Gastroesophageal sphincter (tissue), 4 donors: ENCODE measurements at places on chromosomes 2 and 18. TPM values are rescaled to one million over a fixed set of nuclear protein-coding genes. Genes with fewer than 3 reads are reported as not detected.

- no peak for ATAC-seq
These were observed 112.5 kb upstream of the GPC1 start for GRCh38 chr2:240322991-240323390.

RAMP1 gene
- total RNA-seq = 260 TPM

DNA sequence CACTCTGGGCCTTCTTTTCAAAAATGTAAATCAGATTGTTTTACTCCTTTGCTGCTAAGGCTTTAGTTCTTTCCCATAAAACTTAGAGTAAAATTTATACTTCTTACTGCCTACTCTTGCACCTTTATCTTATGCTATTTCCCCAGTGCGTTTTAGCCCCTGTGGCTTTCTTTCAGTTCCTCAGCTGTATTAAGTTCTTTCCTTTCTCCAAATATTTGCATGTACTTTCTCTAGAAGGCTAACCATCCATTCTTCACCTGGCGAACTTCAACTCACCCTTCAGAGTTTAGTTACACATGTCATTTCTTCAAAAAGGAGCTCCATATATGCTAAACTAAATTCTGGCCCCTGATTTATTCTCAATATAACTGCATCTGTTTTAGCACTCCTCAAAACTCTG lies 160.7 kb downstream of the FSHR start:
- no peak for ATAC-seq

- ATAC-seq = peak; percentile 23
These were observed 69.5 kb downstream of the HNRNPLL start for GRCh38 chr2:38533180-38533579.

DNA sequence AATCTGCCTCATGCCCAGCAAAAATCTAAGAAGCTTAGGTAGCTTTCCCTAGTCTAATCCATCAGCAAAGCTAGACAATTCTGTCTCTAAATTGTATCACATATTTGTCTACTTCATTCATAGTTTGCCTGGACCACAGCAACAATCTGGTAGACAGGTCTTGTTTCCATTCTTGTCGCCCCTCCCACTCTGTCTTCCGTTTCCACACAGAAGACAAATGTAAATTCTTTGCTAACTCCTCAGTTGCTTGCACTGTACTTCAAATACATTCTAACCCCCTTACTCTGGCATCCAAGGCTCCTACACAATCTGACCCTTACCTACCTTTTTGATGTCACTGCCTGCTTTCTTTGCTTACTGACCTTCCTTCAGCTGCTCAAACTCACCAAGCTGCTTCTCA lies 40.1 kb downstream of the THUMPD2 start:
- no peak for ATAC-seq

DNA sequence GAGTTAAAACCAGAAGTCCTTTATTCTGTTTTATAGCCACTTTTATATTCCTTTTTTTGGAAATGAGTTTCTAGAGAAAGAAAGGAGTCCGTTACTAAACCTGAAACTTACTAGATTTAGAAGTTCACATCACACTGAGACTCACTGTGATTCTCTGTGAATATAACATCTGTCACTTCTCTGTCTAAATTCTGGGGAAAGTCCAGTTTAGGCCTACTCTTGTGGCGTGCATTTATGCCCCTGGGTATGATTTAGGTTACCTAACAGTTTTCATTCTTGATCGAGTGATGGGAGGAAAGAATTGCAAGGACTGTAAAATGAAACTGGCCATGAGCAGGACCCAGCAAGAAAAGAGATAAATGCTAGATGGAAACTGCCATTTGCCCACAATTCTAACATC lies 449.6 kb downstream of the SPAG16 start:
- no peak for ATAC-seq

GRCh38 chr18:55844382-55844781 lies 256.4 kb upstream of the TCF4 start:
- ATAC-seq = no peak

GRCh38 chr2:148167241-148167766 lies 146.4 kb downstream of the MBD5 start:
- no peak for ATAC-seq

GRCh38 chr2:202763916-202764315 lies 107.7 kb downstream of the ICA1L start:
- ATAC-seq = no peak

DNA sequence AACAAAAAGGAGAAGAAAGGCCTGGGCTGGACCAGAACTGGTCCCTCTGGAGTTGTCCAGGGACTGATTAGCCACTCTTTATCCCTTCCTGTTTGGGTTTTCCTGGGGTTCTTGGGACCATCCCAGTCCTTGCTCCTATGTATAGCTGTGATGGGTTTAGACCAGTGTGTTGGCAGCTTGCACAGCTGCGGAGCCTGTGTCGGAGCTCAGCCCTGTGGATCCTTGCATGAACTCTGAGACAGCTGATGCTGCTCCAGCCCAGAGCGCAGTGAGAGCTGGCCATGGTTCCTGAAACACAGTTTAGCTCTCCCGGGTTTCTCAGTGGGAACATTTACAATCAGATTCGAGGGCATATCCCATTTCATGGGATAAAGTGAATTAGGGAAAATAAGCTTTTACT lies 16.9 kb downstream of the IMPA2 start:
- peak; percentile 35 for ATAC-seq

DNA sequence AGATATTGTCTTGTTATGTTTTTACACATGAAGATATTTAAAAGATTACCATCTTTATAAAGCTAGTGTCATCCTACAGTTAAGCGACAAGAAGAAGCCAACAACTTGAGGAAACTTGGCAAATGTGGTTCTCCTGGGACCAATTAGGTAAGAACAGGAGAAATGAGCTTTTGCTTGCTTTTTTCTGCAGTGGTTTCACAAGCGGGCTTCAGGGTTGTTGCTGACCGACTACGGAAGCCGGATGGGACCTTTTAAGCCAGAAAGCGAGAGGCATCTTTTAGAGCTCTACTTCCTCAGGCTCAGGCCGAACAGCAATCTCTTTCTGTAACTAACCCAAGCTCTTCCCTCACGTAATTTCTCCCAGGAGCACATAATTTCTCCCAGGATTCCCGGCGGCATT lies 256.5 kb downstream of the CNTNAP5 start:
- no peak for ATAC-seq

HOXD12 gene
- total RNA-seq = not detected

DNA sequence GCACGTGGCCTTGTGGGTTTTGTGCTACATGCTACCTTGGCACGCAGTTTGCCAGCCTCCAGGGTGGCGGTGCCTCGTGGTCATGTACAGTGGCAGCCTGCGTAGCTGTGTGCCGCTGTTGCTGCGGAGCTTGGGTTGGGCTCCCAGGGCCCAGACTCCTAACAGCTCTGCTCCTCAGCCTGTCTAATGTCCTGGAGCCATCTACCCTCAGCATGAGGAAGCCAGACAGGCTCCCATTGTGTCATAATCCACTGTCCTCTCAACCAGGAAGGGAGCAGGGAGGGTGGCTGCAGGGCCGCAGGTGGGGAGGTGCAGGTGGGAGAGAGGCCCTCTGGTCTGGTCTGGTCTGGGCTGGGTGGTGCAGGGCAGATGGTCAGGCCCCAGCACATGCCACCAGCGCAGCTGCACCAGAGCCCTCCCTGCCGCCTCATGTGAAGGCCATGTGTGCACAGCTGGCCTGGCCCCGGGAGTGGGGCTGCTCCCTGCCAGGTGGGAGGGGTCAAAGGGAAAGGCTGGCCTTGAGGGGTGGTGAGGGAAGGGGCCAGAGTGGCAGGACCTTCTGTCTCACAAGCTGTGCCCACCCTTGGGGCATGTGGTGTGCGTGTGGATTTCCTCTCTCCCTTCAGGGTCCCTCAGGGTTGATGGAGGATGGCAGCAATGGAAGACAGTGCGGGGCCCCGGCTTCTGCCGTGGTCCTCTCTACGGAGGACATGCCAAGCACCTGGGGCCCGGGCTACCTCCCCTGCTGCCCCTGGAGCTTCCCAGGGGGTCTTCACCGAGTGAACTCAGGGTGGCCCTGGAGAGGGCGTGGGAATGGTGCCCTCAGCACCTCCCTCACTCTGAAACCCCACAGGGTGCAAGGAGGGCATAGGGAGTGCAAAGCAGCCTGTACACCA lies 4.8 kb downstream of the ATOH8 start:
- no peak for ATAC-seq

- no peak for ATAC-seq
These were observed 31.2 kb upstream of the OTOF start for GRCh38 chr2:26509141-26509540.

VIT gene
- total RNA-seq = 21.3 TPM

DNA sequence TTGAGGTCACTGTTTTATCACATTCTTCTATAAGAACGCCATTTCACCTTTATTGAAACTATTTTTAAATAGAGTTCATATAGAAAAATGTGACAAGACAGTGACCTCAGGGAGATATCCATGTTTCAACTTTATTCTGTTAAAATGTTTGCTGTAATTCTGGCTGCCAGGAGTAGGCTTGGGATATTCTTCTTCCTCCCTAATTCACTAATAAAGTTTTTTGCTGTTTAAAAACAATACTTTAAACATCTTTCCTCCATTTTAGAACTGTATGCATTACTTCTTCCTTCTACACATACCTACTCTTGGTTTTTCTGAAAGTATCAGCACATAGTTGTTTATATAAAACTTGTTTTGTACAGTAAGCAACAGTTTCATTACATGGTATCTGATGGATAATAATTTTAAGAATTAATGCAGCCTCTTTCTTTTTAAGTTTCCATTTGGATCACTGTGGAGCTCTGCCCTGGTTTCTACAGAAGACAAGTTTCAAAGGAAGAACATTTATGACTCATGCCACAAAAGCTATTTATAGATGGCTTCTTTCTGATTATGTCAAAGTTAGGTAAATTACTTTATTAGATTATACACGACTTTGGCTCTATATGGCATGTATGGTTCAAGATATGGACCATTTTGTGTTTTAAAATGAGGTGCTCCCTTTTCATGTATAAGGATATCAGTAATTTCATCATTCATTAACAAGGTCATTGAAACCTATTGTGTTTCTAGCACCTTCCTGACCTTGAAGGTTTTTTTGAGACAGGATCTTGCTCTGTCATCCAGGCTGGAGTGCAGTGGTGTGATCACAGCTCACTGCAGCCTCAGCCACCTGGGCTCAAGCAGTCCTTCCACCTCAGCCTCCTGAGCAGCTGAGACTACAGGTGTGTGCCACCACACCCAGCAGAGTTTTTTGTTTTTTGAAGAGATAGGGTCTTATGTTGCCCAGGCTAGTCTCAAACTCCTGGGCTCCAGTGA lies 7.2 kb downstream of the CPSF3 start:
- ATAC-seq = no peak

USP37 gene
- 8.3 TPM for total RNA-seq

- no peak for ATAC-seq
These were observed 215.3 kb upstream of the DSEL start for GRCh38 chr18:67731851-67732250.

TDRD15 gene
- not detected for total RNA-seq

SETBP1 gene
- 87.6 TPM for total RNA-seq

- no peak for ATAC-seq
These were observed 21.6 kb downstream of the FBXO36 start for GRCh38 chr2:229943770-229944449.

- no peak for ATAC-seq
These were observed 79.3 kb downstream of the ASAP2 start for GRCh38 chr2:9285921-9286320.

DNA sequence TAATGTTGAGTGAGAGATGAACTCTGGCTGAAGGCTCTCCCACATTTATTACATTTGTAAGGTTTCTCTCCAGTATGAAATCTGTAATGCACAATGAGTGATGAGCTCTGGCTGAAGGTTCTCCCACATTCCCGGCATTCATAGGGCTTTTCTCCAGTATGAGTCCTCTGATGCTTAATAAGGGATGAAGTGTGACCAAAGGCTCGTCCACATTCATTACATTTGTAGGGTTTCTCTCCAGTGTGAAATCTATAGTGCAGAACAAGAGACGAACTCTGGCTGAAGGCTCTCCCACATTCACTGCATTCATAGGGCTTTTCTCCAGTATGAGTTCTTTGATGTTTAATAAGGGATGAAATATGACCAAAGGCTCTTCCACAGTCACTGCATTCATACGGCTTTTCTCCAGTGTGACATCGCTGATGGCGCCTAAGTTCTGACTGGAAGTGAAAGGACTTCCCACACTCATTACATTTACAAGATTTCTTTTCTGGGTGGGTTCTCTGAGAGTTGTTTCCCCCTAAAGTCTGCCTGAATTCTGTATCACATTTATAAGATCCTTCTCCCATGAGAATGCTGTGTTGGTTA lies 10.2 kb downstream of the ZNF514 start:
- no peak for ATAC-seq

DNA sequence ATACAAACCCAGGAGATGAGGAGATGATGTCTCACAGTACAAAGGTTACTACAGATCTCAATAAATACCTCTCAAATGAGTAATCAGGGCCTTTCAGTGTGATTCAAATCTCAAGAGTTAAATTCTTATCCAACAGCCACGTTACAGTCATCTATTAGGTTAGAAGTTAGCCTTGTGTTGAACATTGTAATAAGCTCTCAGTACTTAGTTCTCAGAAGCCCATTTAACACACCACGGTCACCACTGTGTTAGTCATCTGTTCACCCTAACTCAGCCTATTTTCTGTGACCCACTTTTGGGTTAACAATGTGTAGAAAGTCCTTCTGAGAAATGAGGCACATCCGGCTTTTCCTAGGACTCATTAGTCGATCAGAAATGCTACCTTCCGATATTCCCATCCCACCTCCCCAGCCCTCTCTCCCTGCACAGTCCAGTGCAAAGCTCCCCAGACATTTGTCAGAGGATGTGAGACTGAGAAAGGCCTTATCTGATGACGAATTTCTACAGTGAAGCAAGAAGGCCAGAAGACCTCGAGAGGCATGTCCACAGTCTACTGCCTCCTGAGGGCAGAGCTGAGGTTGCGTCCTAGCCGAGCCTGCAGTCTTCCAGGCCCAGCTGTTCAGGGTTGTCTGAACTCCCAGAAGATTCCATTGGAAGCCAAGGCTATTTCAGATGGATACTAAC lies 92.6 kb downstream of the ACTR2 start:
- peak; percentile 69 for ATAC-seq

ANKRD29 gene
- total RNA-seq = 9.4 TPM

- peak; percentile 10 for ATAC-seq
These were observed 430 bp downstream of the BIN1 start for GRCh38 chr2:127106457-127106990.

DNA sequence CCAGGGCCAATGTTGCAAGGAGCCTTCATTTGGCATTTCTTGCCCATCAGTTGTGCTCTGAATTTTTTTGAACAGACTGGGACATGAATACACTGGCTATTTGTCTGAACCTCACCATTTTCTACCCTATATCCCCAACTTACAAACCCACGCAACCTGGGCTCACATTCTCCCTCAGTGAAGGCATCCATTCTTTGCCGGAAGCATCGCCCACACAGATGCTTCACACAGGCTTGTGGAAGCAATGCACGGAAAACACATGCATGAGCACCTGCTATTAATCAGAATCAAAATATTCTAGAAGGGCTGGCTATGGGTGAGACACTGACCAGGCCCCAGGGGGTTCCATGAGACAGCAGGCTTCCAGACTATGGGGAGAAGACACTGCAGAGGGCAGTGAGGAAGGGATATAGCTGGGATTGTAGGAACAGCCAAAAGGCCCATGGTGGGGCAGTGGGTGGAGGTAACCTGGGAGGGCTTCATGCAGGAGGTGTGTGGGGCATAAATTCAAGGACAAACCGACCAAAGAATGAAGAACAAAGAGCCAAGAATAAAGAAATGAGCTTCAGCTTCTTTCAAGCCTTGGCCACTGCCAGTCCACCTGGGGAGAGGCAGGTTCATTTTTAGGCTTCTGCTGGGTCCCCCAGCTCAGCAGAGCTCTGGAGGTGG lies 261.5 kb downstream of the CELF4 start:
- no peak for ATAC-seq

CHRNG gene
- total RNA-seq = not detected

- no peak for ATAC-seq
These were observed 78.4 kb upstream of the CYP1B1 start for GRCh38 chr2:38154395-38154794.

GRCh38 chr18:69123421-69123820 lies 277.3 kb upstream of the DOK6 start:
- ATAC-seq = no peak
